ENCODE measurements at places on chromosomes 7 and 10.
A peak's percentile ranks its signal among the peaks of the same experiment; 100 is the strongest.

DNA sequence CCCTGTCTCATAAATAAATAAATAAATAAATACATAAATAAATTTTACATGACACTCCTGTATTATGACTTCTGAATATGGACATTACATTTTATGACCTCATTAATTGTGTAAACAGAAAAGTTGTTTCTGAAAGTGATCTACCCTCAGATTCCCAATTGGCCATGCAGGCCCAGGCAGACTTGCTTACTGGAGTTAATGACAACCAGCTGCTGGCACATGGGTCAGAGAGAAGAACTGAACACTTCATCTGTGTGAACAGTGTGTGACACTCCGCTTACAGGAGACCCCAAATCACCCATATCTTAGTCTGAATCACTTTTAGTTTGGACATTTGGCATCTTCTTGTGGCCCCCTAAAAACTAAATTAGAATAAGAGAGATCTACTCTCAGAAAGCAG, 31.4 kb downstream of the PARP12 start:
- DNase-seq, result peak; percentile 9

GRCh38 chr10:79065091-79065551, 3.6 kb upstream of the ZMIZ1 start:
- DNase-seq, result no peak

DNA sequence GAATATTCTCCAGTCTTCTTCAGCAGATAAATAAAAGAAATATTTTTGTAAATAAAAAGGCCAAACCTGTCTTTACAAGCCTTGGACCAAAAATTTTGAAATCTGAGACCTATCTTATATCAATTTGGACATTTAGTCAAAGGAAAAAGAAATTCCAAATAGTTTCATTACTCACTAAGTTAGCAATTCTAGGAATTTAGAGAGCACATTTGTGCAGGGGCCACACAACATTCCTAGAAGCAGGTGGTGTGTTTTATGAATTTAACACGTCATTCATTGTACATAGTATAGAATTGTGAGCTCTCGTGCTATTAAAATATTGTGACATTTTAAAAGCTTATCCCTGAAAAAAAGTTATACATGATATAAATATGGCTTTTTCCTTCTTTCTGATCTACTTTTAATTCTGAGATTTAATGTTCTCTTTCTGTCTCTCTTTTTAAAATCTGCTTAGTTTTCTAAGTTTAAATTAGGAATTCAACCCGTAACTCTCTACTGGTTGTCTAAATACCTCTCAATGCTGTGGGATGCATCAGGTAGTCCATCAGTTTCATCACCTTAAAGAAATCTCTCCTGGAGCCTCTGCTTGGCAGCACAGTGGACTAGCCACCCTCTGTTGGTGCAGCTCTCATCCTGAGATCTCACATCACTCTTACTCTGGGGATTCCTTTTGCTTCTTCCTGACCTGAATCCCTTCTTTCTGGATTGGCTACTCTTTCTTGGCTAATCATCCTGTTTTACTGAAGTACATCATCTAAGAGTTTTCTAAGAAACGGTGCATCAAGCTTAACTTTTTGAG, 124.5 kb downstream of the SEMA3E start:
- no peak for DNase-seq

GRCh38 chr7:137996386-137996851, 5.5 kb downstream of the CREB3L2 start:
- DNase-seq, result no peak

DNA sequence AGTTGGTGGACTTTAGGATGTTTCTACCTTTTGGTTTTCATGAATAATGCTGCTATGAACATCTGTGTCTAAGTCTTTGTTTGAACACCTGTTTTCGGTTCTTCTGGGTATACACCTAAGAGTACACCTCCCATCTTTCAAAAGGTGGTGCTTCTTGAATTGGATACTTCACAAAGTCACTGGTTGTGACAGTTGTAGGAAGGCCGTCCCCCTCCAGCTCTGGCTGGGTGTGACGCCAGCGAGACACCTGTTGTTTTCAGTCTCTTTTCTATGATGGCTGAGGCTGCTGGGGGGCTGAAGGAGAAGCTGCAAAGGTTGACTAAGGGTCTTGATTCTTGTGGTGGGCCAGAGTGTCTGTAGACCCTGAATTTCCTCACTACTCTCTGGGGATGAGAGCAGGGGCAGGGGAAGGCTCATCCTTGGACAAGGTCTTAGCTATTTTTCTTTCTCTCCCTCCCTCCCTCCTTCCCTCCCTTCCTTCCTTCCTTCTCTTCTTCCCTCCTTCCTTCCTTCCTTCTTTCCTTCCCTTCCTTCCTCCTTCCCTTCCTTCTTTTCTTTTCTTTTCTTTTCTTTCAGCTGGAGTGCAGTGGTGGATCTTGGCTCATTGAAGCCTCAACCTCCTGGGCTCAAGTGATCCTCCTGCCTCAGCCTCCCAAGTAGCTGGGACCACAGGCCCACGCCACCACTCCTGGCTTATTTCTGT, 5.6 kb downstream of the NEURL1 start:
- DNase-seq, result no peak
